ENCODE measurements at places on chromosomes 11 and 22.
A peak's percentile ranks its signal among the peaks of the same experiment; 100 is the strongest.

GRCh38 chr11:9776203-9776602 is 112.3 kb downstream of the SWAP70 start:
- DNase-seq: no peak

DNA sequence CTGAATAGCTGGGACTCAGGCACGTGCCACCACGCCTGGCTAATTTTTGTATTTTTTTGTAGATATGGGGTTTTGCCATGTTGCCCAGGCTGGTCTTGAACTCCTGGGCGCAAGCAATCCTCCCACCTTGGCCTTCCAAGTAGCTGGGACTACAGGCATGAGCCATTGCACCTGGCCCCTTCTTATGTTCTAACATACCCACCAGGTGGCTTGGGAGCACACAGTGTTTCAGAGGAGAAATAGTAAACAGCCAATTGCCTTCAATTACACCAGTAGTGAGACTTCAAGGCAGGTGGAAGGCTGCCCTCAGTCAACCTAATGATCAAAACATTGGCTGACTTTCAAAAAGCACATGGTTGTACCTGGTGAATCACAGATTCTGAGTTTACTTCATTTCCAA is 167.2 kb downstream of the SWAP70 start:
- DNase-seq: no peak

DNA sequence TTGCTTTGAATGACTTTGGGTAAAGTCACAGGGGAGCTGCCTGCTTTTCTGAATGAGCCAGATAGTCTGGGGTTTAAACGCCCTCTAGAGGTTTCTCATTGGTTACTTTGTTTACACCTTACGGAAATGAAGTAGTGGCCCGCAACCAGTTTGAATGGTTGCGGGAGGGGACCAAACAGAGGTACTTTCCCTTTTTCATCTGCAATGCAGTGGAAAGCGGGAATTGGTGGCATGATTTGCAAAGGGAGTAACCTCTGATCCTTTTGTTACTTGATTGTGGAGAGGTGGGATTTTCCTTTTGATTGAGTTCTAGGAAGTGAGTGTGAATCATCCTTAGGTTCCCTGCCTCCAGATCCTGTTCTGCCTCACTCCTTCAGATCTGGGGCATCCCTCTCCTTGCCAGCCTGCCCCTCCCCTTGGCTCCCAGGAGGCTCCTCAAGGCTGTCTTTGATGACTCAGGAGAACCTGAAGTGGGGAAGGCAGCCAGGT is 15.9 kb upstream of the GLYATL1 start:
- no peak for DNase-seq

GRCh38 chr11:74521666-74522252 is 28.2 kb upstream of the LIPT2 start:
- DNase-seq: no peak

GRCh38 chr22:45263463-45264269 is 21.1 kb upstream of the UPK3A start:
- peak; percentile 22 for DNase-seq

- peak; percentile 49 for DNase-seq
These were observed 96.0 kb upstream of the PITPNB start for GRCh38 chr22:28015046-28015425.

- no peak for DNase-seq
These were observed 1.0 kb upstream of the SLC1A2 start for GRCh38 chr11:35420371-35420770.

GRCh38 chr11:78898266-78898775 is 323.7 kb upstream of the NARS2 start:
- DNase-seq: no peak

GRCh38 chr11:120694726-120695125 is 183.2 kb downstream of the GRIK4 start:
- DNase-seq: no peak

DNA sequence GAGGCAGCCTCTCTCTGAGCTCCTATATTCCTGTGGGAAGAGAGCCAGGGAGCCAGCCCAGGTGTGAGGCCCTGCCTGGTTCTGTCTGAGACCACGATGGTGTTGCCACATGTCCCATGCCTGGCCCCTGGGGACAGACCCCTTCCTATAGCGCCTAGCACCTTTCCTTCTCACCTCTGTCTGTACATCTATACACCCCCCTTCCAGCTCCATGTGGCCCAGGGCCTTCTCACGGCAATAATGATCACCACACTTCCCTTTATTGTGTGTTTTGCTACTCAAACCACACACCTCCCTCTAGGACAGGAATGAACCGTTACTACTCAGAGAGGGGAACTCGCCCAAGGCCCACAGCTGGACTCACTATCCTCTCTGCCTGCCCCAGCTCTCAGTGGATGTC is 12.8 kb downstream of the CD82 start:
- DNase-seq: no peak

GRCh38 chr22:40334899-40335298 is 11.4 kb upstream of the ADSL start:
- no peak for DNase-seq

DNA sequence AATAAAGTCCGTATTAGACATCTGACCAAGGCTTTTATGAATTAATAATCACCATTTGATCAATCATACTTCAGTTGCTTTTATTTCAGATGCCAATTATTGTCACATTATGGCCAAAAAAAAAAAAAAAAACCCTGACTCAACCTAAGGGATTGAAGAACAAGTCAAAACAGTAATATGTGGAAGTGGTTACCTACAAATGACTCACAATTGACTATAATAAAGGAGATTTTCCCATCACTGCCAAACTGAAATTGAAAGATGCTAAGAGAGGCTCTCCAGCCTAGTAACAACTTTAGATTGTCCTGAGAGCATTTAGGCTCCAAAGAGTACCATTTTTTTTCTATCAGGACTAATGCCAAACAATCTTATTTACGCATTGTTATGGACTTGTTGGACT is 35.2 kb downstream of the SOX6 start:
- no peak for DNase-seq

GRCh38 chr11:215581-216037 is 8.1 kb downstream of the RIC8A start:
- no peak for DNase-seq

GRCh38 chr11:9619004-9619403 is 44.9 kb upstream of the SWAP70 start:
- DNase-seq: no peak

GRCh38 chr11:128905345-128906184 is 14.4 kb downstream of the KCNJ5 start:
- no peak for DNase-seq

DNA sequence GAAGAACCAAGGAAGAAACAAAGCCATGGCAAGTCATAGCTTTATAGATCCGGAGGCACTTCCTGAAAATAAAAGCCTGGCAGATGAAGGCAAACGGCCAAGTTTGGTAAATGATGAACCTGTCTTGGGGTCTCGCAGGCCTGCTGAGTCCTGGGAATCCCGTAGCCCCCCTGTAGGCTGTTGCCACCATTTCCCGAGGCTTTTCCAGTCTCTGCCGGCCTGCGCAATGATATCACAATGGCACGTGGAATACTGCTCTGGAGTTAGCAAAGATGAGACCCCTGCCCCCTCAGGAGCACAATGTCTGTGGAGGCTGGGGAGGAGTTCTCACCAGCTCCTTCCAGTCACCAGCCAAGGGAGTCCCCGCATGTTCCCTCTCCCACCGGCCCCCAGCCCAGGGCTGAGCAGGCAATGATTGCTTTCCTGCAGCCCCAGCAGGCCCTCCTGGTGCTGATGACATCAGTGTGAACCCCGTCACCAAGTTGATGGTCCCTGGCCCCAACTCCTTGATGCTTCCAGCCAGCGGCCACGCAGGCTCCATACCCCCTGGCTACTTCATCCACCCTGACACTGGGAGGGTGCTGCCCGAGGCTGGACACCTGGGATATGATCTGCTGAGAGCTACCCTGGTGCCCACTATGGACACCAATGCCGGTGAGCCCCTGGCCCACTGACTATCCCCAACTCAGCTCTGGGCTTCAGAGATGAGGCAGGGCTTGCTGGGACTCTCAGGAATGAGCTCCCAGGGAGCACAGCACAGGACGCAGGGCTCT is 55.9 kb downstream of the BTG4 start:
- no peak for DNase-seq

- DNase-seq: no peak
These were observed 28.8 kb downstream of the FAT3 start for GRCh38 chr11:92253421-92253820.

- no peak for DNase-seq
These were observed 119.2 kb downstream of the DSCAML1 start for GRCh38 chr11:117677729-117678310.

Measured in pulmonary artery endothelial cell (primary cell).